ENCODE measurements at places on chromosomes 3 and 15.

GRCh38 chr15:57586661-57587424 is 4.9 kb upstream of the MYZAP start:
- DNase-seq, result peak; percentile 37

GRCh38 chr3:80983753-80984152 is 777.7 kb downstream of the GBE1 start:
- DNase-seq, result no peak

- no peak for DNase-seq
Observed at GRCh38 chr3:127541320-127541719, 49.2 kb downstream of the TPRA1 start.

GRCh38 chr3:94978084-94978483 is 915.2 kb downstream of the NSUN3 start:
- DNase-seq, result no peak

GRCh38 chr15:35724626-35725025 is 178.7 kb upstream of the DPH6 start:
- no peak for DNase-seq

GRCh38 chr15:53470743-53471142 is 288.7 kb downstream of the WDR72 start:
- no peak for DNase-seq

DNA sequence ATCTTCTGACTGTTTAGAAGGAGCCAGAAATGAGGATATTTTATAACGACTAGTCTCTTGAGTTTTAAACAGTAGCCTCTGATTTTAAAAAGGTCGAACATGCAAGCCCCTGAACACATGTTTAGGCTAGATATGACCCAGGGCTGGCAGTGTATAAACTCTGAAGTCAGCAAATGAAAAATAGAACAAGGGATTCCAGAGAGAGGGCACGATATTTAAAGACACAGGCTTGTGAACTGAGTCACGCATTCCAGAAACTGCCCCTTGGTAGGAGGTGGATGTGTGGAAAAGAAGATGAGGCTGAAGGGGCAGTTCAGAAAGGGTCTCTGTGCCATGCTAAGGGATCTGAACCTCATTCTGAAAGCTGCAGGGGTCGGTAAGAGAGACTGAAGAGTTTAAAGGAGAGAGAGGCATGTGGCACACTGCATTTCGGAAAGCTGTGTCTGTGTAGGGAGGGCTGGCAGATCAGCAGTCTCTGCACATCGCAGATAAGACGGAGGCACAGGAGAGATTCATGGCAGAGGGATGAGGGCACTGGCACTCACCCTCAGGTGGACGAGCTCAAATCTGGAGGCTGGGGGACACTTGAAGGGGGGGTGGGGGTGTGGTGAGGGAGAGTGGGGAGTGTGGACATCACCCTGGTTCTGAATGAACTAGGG is 22.1 kb downstream of the ST8SIA2 start:
- DNase-seq, result no peak

- DNase-seq, result peak; percentile 40
Observed at GRCh38 chr15:76185716-76186115, 125.6 kb downstream of the ETFA start.

DNA sequence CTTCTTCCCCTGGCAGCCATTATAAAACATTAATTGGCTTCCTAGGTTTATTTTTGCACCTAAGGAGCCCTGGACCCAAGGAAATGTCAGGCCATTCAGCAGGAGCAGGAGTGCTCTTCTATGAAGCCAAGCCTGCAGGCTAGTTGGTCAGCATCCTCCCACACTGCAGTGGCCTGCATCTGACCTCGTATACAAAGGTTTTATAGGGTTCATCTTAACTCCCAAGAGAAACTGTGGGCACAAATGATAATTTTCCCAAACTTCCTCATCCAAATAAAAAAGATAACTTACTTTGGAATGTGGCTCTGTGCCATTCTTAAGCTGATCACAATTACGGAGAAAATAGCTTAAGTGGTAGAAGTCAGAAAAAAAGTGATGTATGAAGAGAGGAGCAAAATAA is 19.4 kb downstream of the PLSCR1 start:
- DNase-seq, result no peak

DNA sequence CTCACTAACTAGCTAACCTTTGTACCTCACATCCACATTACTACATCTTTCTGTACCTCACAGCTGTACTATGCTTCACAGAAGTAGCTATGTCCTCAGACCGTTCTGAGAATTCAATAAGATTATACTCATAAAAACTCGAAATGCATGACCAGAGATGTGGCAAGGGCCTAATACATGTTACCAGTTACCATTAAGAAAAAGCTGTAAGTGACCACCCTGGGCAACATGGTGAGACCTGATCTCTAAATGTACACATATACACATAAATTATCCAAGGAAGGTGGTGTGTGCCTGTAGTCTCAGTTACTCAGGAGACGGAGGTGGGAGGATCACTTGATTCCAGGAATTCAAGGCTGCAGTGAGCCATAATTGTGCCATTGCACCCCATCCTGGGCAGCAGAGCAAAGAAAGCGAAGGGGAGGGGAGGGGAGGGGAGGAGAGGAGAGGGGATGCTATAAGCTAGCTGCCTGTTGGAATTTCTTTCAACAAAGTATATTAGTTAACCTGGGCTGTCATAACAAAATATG is 482.6 kb upstream of the ZNF717 start:
- DNase-seq, result no peak

- DNase-seq, result no peak
Observed at GRCh38 chr3:95254061-95254460, 1191.2 kb downstream of the NSUN3 start.

GRCh38 chr3:150504483-150504882 is 41.8 kb downstream of the SERP1 start:
- DNase-seq, result no peak

- no peak for DNase-seq
Observed at GRCh38 chr3:9088441-9089353, 125.4 kb upstream of the RAD18 start.

All from suppressor macrophage treated with lipopolysaccharide for 1 hour (primary cell).